Stimulated activated CD4-positive, alpha-beta T cell treated with anti-CD3 and anti-CD28 coated beads, Interleukin-4, amount 100 ng/mL, for 24 hours (primary cell): ENCODE measurements at places on chromosomes 3 and 15.

DNA sequence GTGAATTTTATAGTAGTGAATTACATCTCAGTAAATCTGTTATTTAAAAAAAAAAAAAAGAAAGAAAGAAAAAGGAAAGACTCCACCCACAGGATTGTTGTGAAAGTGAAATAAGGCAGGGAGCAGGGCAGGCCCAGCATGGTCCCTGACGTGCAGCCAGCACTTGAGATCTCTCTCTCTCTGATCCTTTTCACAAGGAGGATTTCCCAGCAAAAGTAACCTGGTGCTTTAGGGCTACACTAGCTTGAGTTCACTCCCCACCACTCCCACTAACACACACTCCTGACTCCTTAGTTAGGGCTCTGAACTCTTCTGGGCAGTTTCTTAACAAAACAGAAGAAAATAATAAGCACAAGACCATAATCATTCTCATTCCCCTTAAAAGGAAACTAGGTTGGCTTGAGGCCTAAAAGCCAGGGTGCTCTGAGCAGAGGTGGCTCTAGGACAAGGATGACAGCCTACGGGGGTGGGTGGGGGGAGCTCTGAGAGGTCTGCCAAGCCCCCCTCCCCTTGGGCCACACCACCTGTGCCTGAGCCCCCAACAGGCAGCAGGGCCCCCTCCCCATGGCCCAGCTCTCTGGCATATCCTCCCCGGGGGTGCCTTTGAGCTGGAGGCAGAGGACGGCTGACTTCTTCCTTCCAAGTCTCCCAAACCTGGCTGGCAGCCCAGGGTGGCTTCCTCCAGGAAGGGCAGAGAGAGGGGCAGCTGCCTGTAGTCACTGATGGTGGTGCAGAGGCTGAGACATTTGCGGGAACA lies 856 bp downstream of the TMEM40 start:
- no peak for DNase-seq

DNA sequence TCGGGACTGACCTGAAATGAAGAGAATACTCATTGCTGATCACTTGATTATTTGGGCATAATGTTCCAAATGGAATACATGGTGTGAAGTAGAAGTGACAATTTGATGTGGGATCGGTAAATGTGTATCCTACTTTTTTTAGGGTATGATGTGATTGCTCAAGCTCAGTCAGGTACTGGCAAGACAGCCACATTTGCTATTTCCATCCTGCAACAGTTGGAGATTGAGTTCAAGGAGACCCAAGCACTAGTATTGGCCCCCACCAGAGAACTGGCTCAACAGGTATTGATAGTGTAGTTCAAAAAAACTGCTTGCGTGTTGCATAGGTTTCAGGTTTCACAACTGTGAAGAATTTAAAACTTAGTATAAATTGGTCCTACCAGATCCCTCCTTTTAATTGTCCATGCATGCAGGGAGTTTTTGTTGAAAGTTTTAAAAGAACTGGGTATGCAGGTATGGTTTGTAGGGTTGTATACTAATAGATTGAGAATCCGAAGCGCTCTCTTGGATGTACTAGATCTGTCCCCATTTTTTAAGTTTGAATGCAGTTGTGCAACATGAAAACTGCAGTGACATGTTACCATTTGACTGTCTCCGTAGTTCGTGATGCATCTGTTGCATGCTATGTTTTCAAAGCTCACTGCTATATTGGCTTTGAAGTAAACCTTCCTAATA lies 1.6 kb downstream of the EIF4A2 start:
- DNase-seq, result no peak

DNA sequence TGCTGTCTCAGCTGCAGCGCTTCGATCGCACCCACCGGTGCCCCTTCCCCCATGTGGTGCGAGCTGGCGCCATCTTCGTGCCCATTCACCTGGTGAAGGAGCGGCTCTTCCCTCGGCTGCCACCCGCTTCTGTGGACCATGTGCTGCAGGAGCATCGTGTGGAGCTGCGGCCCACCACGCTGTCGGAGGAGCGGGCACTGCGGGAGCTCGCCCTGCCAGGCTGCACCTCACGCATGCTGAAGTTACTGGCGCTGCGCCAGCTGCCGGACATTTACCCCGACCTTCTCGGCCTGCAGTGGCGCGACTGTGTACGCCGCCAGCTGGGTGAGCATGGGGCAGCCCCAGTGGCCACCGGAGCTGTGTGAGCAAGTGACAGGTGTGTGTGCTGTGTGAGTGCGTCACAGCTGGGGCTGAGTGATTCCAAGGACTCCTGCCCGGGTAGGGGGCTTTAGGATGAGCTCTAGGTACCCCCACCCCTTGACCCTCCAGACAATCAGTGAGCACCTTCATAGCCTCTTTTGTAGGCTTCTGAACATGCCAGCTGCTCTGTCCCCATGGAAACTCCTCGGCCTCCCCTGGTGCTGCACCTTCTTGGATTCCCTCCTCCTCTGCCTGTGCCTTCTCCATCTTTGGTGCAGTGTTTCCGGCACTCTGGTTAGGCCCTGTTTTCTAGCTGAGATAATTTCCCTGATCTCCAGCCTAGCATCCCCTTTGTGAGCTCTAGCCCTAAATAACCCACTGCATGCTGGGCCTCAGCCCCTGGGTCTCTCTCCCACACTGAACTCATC lies 7.0 kb downstream of the C15orf39 start:
- no peak for DNase-seq

DNA sequence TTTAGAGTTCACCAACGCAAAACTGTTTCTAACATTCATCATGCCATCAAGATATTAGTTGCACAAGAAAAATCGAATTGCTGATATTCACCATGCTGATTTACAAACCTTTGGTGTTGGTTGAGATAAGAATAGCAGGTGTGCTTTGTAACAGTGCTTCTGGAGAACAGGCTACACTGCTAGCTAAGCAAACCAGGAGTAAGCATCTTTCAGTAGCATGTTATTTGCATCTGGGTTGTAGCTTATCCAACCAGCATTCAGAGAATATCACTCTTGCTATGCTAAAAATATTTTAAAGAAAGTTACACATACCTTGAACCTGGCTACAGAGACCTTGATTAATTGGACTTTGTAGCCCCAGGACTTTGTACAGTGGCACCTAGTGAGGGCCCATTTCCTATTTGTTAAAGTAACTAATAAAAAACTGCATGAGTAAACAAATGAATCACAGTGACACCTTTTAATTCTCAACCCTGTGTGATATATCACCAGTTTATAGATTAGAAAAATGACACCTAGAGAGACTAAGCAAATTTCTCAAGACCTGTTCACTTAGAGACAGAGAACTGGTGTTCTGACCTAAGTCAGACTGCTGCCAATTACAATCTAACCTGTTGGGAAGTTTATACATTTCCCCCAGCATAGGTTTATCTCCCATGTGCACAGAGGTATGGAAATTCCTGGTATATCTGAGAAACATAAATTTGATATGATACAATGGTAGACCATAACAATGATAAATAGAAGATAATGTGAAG lies 435.5 kb upstream of the TGFBR2 start:
- no peak for DNase-seq

- no peak for DNase-seq
Observed at GRCh38 chr15:39461536-39462130, 119.2 kb upstream of the THBS1 start.

GRCh38 chr15:80706161-80706560 lies 11.1 kb downstream of the ABHD17C start:
- DNase-seq, result no peak

GRCh38 chr15:77009646-77010311 lies 14.9 kb downstream of the PSTPIP1 start:
- no peak for DNase-seq

- DNase-seq, result no peak
Observed at GRCh38 chr3:192435241-192435640, 292.1 kb downstream of the FGF12 start.

DNA sequence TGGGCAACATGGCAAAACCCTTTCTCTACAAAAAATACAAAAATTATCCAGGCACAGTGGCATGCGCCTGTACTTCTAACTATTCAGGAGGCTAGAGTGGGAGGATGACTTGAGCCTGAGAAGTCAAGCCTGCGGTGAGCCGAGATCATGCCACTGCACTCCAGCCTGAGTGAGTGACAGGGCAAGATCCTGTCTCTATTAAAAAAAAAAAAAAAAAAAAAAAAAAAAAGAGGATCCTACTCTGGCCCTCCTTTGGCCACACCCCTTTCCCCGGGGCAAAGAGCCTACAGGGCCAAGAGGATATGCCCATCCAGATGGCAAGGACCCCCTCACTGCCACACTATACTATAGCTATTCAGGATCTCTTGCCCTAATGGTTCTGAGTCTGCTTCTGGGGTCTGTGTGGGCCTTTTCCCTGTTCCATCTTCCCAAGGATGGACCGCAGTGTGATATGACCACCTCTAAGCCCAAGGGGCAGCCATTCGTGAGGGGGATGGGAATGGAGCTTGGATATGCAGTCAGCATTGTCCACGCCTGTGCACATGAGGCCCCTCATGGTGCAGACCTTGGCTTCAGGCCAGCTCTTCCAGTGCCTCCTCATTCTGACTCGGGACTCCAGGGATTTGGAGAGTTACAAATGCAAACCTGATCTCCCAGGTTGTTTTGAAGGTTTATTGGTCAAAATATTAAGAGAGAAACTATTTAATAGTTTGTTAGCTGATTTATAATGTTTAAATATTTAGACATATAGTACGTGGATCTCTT lies 7.3 kb downstream of the TYRO3 start:
- no peak for DNase-seq

DNA sequence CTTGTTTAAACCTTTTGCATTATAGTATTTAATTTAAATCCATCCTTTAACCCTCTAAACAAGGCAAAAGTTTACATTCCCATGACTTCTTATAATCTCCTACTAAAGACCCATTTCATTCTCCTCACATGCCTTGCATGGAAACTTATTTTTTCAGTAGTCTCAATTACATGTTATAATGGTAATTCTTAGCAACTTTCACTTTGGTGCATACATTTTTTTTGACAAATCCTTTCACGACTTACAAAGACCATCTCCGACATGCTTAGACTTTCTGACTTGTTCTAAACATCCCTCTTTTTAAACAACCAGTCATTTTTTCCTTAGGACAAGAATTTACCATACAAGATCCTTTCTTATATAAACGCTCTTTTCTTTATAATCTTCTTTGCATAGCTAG lies 615.4 kb upstream of the GBE1 start:
- DNase-seq, result no peak

DNA sequence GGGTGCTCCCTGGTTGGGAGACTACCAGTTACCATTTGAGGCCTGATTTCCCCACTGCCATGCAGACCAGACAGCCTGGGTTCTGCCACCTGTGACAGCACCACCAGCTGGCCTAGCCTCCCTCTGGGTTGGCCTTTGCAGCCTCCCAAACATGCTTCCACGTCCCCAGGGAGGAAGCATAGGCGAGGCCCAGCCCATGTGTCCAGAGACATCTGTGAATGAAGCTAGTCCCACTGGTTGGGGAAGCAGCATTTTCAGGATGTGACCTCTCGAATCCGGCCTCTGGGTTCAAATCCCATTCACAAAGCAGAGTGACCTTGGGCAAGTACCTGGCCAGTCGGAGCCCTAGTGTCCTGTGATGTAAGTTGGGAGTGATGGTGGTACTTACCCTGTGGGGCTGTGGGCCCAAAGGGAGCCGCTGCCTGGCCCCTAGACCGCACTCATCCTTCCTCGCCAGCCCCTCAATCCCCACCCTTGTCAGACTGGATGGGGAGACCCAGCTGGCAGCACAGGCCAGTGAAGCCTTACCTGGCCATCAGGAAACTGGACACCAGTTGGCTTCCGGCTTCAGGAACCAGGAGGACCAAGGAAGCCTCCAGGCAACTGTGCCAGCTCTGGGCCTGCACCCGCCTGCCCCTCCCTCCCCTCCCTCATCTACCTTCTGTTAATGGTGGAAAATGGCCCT lies 6.0 kb downstream of the KLF15 start:
- DNase-seq, result no peak

- no peak for DNase-seq
Observed at GRCh38 chr15:89487791-89488190, 8.6 kb downstream of the RHCG start.

- peak; percentile 75 for DNase-seq
Observed at GRCh38 chr3:15108082-15108545, 9.2 kb upstream of the RBSN start.

- no peak for DNase-seq
Observed at GRCh38 chr15:67409175-67409574, 111.8 kb upstream of the C15orf61 start.

GRCh38 chr15:42729409-42729808 lies 7.5 kb downstream of the CDAN1 start:
- DNase-seq, result no peak

GRCh38 chr3:193140381-193140780 lies 100.6 kb upstream of the PLAAT1 start:
- DNase-seq, result no peak

DNA sequence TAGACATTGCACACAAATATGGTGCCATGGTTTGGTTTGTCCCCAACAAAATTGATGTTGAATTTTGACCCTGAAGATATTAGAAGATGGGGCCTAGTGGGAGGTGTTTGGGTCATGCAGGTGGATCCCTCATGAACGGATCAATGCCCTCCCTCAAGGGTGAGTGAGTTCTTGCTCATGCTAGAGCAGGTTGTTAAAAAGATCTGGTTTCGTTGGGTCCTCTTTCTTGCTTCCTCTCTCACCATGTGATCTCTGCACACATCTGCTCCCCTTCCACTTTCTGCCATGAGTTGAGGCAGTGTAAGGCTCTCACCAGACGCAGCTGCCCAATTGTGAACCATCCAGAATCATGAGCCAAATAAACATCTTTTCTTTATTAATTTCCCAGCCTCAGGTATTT lies 87.8 kb upstream of the MDFIC2 start:
- DNase-seq, result no peak

- no peak for DNase-seq
Observed at GRCh38 chr3:178277605-178278004, 258.6 kb upstream of the KCNMB2 start.

DNA sequence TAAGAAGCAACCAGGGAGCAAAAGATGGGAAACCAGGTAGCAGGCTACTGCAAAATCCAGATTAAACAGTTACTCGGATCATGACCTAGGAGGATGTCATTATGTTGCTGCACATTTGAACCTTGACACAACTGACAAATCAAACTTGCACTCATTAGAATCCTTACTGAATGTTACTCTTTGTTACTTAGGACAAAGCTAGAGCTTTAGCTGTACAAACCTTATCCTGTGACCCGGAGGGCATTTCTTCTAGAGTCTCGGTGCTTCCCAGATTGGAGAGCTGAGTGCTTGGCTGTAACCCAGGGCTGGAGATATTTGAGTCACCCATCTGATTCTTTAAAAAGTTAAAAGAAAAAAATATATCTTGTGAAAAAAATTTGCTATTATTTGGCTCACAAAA lies 43.4 kb downstream of the DCP1A start:
- DNase-seq, result no peak

DNA sequence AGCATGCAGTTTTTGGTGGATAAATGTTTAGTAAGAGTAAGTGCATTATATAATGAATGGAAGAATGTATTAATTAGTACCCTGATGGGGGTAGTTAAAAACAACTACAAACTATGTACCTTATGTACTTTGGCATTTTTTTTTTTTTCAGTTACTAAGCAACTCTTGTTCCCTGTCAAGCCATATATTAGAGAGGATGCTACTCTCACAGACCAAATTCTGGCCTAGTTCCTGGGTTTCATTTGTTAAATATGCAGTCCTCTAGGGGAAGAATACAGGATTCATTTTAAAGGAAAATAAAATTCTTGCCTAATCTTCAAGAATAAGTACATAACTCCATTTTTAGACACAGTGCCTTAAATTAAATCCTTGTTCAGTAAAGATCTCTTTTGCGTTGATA lies 16.9 kb downstream of the FAM98B start:
- DNase-seq, result no peak
